ENCODE measurements at places on chromosomes 3 and 15. TPM values are rescaled to one million over a fixed set of nuclear protein-coding genes. Genes with fewer than 3 reads are reported as not detected.

- peak; percentile 69 for DNase-seq
Observed at GRCh38 chr3:4722103-4722502, 229.0 kb downstream of the ITPR1 start.

The CCDC54 gene
- total RNA-seq, result not detected

GRCh38 chr3:53809267-53809666, 37.0 kb downstream of the CHDH start:
- no peak for DNase-seq

- DNase-seq, result no peak
Observed at GRCh38 chr3:73029321-73029796, 32.1 kb upstream of the EBLN2 start.

The ZKSCAN7 gene
- total RNA-seq, result 2.9 TPM

The RARB gene
- 17.0 TPM for total RNA-seq

The NOX5 gene
- 0.17 TPM for total RNA-seq

- no peak for DNase-seq
Observed at GRCh38 chr15:28082891-28083684, 16.0 kb downstream of the OCA2 start.

The CDCP1 gene
- 0.72 TPM for total RNA-seq

DNA sequence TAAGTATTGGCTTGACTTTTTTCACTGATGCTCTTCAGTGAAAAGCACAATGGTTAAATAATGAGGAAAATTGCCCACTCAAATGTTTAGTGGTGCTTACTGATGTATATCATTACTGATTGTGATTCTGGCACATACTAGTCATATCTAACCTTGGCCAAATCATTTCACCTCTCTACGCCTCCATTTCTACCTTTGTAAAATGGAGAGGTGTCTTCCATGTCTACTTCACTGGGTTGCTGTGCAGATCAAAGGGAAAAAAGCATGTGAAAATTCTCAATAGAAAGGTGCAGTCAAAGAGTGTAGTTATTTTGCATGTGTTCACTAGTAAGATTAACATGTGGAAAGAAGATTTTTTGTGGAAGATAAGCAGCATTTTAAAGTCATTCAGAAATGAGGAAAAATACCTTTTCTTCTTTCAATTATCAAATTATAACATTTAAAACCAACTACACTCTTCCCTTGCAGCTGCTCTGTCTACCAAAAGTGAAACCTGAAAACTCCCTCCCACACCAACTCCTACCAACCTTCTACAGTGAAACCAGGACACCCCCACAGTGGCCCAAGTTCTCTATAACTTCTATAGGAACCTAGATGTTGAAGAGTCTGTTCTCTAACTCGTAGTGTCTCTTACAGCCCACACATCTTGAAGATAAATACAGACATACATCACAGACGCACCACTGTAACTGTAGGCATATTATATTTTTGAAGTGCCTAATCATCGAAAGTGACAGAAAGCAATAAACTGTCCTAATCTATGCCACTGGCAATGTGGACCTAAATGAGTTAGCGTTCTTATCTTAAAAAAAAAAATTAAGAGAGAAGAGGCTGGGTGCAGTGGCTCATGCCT, 1.4 kb downstream of the CD200R1 start:
- no peak for DNase-seq

The ATP13A5 gene
- total RNA-seq, result not detected

- DNase-seq, result no peak
Observed at GRCh38 chr3:59876533-59877062, 826.8 kb upstream of the CFAP20DC start.

- no peak for DNase-seq
Observed at GRCh38 chr3:157136647-157137387, 23.1 kb downstream of the CCNL1 start.

DNA sequence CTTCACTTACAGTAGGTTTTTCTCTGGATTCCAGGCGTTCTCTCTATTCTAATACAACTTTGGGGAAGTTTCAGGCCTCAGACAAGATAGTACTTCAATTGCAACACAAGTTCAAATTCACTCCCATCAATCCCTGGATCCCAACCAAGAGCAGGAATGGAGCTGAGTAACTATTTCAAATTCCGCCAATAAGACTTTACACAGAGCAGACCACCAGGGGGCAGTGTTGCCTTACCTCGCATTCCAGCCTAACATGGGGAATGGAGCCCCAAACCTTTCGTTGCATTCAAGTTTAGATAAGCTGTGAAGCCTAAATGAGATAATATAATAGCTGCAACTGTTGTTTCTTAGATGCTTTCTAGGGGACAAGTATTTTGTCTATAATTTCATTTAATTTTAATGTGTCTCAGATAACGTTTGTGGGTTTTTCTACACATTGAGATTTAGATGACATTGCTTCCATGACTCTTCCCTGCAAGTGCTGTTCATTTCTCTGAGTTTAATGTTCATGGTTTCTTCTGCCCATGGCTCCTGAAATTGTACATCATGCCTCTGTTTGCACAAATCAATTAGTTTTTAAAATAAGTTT, 186.7 kb downstream of the NSUN3 start:
- DNase-seq, result peak; percentile 53

Data from right cardiac atrium (tissue), 5 donors.